ENCODE measurements at places on chromosomes 5 and 9. TPM values are rescaled to one million over a fixed set of nuclear protein-coding genes. Genes with fewer than 3 reads are reported as not detected.

GRCh38 chr5:123808461-123809380 lies 296.7 kb downstream of the CSNK1G3 start:
- H3K27ac ChIP-seq: no peak overlapping the region
- H3K4me1 ChIP-seq: no peaks in the 10 kb centered on the region
- H3K27me3 ChIP-seq: no peaks in the 10 kb centered on the region
- no peaks in the 10 kb centered on the region for H3K36me3 ChIP-seq

Gene UBAC1
- total RNA-seq: 63.2 TPM

DNA sequence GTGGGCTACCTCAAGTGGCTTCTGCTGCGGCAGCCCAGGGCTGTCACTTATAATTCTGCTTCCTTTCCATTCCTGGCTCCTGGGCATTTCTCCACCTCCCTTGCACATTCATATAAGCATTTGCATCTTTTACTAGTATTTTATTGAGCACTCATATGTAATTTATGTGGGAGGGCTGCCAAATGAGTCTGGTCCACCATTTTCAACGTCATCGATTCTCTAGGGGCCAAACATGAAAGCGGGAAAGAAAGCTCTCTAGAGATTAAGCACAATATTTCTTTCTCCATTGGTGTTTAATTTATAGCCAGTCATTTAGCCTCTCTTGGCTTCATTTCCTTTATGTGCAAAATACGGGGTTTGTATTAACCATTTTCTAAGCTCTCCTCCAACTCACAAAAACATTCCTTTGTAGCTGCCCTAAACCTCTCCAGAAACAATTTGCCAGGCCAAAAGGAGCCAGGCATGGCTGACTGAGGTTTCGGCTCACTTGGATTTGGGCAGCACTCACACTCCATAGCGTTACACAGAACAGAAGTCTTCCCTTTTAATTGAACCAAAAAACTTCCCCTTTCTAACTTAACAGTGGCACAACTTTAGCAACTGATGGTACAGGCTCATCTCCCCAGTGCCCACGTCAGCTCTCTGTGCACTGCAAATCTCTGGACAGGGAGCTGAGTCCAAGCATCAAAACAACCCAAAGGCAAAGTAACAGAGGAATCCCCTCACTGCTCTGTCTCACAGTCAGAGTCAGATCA lies 183.5 kb downstream of the ROR2 start:
- no peaks in the 10 kb centered on the region for H3K27me3 ChIP-seq
- H3K4me3 ChIP-seq: no peak overlapping the region
- H3K4me1 ChIP-seq: peaks cover 23% of the 10 kb centered on the region
- DNase-seq: no peak

Gene NRG2
- 4.9 TPM for total RNA-seq

Data from esophagus squamous epithelium (tissue), 5 donors.